A172 (cell line): ENCODE measurements at places on chromosomes 6 and 20. TPM values are rescaled to one million over a fixed set of nuclear protein-coding genes. Genes with fewer than 3 reads are reported as not detected.

MYBL2 gene
- total RNA-seq = 77.7 and 80.8 TPM in 2 replicates

PBOV1 gene
- not detected in 2 replicates for total RNA-seq

DNA sequence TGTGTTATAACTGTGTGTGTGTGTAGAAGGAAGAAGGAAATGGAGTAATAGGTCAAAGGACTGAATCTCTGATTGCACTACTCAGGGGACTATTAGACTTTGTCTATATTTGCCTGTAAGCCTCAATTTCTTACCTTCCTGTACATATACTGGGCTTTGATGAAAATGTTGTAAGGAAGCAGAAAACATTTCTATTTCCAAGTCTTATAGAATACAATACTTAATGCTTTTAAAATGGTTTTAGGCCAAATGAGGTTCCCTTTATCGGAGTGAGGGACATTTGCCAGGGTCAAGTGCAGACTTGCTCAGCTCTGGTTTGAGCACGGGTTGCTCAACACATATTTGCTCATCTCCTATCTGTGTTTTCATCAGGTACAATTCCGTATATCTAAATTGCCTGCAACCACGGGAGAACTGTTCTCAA is 28.3 kb downstream of the MEP1A start:
- no peak for DNase-seq

GRCh38 chr20:14902432-14903089 is 565.1 kb upstream of the FLRT3 start:
- no peak for DNase-seq
